ENCODE measurements at places on chromosomes 3 and 15. TPM values are rescaled to one million over a fixed set of nuclear protein-coding genes. Genes with fewer than 3 reads are reported as not detected.

DNA sequence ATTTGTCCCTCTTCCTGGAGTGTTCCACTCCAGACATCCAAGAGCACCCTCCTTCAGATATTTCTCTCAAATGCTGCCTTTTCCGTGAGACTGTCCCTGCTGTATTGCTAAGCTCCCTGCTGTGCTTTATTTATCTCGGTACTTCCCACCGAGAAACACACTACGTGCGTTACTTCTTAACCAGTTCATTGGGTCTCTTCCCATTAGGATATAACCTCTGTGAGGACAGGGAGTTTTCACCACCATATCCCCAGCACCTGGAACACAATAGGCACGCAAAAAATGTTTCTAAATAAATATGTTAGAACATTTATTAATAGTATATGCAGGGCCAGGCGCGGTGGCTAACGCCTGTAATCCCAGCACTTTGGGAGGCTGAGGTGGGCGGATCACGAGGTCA lies 308.7 kb upstream of the IL12A start:
- no peak for DNase-seq

- no peak for DNase-seq
Observed at GRCh38 chr15:79122991-79123390, 32.4 kb upstream of the RASGRF1 start.

DNA sequence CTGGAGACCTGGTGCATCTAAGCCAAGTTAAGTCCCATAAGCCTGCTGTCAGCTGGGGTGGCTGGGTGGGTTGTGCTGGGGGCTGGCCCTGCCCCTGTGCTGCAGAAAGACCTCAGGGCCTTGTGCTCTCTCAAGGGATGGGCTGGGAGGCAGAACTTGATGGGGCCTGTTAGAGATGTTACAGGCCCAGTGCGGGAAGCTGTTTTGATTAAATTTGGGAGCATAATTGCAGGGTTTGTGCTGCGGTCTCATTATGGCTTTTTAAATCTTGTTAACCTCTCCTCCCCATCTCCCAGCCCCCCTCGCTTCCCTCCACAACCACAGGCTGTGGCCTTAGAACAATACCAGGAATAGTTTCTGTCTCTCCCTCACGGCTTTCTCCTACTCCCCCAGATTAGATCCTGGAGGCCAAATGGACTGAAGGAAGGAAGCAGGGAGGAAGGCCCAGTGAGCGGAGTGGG lies 87.6 kb upstream of the TLE3 start:
- peak; percentile 40 for DNase-seq

- no peak for DNase-seq
Observed at GRCh38 chr15:69088300-69088965, 72.0 kb upstream of the GLCE start.

GRCh38 chr3:177694316-177694715 lies 497.0 kb upstream of the TBL1XR1 start:
- peak; percentile 81 for DNase-seq

DNA sequence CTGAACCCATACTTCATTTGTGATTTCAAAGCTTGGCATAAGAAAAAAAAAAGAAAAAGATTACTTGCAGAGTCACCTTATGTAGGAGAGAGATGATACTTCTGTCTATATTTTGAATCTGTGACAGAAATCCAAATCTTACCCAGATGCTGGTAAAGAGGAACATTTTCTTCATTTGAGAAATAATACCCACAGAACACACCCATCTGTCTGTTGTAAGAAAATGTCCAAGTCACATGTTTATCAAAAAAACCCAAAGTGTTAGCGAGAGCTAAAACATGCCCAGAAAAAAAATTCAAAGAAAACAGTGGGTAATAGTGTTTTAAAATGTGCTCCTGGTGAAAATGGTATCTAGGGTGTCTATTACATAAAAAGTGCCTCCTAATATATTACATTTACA lies 18.0 kb upstream of the RAP2B start:
- DNase-seq: no peak

DNA sequence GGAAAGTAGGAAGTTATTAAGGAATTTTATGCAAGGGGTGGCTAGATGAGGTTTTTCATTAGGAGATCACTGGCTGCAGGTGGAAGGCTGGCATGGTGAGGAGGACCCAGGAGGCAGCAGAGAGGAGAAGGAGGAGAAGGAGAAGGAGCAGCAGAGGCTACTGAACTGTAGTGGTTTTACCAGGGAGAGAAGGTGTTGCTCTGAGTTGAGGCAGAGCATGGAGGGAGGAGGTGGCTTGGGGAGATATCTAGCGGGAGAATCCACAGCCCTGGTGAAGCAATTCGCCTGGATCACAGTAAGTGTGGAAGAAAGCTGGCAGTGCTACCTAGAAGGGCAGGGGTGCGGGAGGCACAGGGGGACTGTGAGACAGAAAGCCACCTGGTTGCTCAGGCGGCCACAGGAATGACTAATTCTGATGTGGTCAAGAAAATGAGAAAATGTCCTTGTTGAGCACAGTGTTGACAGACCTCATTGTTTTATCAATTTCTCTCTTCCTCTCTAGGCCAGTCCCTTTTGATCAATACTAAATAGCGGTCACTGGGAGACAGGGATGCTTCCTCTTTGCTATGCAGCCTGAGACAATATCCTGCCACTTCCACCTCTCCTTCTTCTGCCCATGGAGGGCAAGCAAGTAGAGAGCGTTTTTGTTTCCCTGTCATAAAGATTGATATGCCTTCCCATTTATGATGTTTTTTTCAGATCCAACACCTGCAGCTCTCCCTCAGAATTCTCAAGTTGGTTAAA lies 94.6 kb downstream of the EEFSEC start:
- DNase-seq: no peak

- no peak for DNase-seq
Observed at GRCh38 chr3:19547665-19548464, 386.2 kb downstream of the EFHB start.

GRCh38 chr3:5294356-5294755 lies 106.8 kb downstream of the EDEM1 start:
- no peak for DNase-seq

DNA sequence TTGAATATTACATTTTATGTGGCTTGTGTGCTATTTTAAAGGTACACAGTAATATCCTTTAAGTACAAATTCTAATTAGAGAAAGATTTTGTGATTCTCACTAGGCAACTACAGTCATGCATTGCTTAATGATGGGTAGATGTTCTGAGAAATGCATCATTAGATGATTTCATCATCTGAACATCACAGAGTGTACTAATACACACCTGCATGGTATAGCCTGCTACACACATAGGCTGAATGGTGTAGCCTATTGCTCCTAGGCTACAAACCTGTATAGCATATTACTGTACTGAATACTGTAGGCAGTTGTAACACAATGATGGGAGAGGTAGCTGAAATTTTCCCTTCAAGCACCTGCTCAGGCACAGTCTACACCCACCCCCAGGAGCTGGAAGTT lies 217.4 kb upstream of the EOMES start:
- DNase-seq: no peak

DNA sequence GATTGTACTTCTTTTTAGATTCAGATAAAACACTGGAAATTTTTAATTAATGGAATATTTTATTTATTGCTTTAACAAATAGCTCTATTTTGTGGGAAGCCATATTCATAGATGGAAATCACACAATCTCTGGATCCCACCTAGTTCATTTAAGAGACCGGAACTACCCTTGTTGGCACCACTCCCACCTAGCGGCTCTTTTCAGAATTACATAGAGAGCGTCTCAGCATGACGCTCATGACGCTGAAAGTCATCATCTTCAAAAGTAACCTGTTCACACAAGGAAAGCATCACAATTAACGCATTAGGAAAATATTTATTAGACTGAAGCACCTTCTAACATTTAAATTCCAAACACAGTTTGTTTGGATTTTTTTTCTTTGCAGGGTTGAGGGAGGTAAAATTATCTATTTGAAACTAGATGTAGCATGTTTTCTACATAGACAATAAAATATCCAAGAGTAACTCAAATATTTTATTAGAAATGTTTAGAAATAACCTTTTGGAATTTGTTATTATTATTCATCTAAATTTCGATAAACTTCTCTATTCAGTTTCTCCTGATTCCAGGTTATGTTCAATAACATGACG lies 214.9 kb upstream of the ARRDC4 start:
- peak; percentile 17 for DNase-seq

- no peak for DNase-seq
Observed at GRCh38 chr3:4409971-4410573, 57.0 kb downstream of the SUMF1 start.

DNA sequence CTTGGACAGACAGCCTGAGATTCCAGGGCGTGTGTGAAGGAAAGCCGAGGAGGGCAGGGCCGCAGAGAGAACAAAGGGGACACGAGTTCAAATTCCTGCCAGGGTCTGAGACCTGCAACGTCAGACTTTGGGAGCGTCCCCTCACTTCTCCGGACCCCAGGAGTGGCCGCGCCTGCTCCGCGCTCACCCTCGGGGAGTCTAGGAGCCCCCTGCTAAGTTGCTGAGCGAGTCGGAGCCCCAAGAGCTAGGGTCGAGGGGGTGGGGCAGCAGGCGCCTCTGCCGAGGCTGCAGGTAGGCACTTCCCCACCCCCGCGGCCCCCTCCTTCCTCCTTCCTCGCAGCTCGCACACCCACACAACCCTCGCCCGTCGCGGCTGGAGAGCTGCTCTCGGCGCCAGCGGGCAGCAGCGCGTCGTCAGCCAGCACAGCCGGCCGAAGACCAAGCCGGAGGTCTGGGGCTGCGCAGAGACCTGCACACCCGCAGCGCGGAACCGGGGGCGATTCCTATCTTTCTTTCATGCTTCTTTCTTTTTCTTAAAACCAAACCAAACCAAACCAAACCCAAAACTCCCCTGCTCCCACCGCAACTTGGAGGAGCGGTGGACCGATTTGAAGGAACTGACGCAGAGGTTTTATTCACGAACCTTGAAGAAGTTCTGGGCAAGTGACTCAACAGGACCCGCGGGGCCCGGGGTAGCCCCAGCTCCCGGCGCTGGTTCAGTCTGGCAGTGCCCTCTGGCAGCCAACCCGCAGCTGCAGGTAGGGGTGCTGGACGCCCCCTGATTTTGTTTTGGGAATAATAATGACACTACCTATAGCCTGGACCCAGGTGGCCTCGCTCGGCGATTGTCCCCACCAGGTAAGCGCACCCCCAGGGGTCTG lies at the start of gene ANKRD34C:
ANKRD34C (plus strand) TSS at position 352 of the 881 bp plus-strand sequence. CDS start 10,563 bp downstream, outside the sequence.
- no peak for DNase-seq

TNNC1 gene
- 1.3 TPM for total RNA-seq

HOMER2 gene
- total RNA-seq: 1.3 TPM

PLA2G4F gene
- not detected for total RNA-seq

POPDC2 gene
- 1.3 TPM for total RNA-seq

SLC26A6 gene
- total RNA-seq: 34.8 TPM

Measured in fibroblast of villous mesenchyme (primary cell).